ENCODE measurements at places on chromosomes 11 and 22.

- DNase-seq, result no peak
Observed at GRCh38 chr11:1831338-1832210, 3.2 kb upstream of the SYT8 start.

- no peak for DNase-seq
Observed at GRCh38 chr11:134358856-134359490, 27.2 kb downstream of the GLB1L2 start.

GRCh38 chr11:111975076-111975806, 38.1 kb downstream of the DIXDC1 start:
- DNase-seq, result no peak

DNA sequence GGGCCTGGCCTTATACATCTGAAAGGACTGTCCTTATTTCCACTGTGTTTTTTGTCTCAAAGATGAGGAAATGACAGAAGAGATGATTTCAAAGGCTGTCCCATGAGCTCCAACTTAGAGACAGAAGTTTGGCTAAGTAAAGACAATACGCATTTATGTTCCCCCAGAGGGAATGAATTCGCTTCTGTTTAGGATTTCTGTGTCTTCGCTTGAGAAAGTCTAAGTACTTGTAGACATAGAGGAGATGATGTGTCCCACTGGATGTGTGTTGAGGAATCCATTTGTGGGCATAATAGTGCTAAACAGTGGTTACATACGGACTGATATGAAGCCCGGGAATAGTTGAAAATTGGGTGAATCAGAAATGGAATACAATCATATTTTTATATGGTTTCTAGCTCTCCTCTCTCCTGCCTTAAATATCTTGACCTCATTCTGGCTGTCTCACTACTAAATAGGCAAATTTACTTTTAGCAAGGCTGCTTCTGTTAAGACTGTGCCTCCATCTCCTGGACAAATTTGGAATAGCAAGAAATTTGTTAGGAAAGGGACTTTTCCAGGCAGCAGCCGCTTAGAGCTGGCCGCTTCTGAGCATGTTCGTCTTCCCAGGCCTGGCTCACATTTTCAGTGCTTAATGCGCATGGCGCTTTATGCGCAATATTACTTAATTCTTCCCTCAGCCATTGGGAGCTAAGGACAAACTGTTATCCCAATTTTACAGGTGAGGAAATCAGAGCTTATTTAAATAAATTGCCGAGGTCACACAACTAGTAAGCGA, 1.9 kb upstream of the PEX26 start:
- peak; percentile 91 for DNase-seq

GRCh38 chr11:28114731-28115130, 6.5 kb downstream of the METTL15 start:
- no peak for DNase-seq

DNA sequence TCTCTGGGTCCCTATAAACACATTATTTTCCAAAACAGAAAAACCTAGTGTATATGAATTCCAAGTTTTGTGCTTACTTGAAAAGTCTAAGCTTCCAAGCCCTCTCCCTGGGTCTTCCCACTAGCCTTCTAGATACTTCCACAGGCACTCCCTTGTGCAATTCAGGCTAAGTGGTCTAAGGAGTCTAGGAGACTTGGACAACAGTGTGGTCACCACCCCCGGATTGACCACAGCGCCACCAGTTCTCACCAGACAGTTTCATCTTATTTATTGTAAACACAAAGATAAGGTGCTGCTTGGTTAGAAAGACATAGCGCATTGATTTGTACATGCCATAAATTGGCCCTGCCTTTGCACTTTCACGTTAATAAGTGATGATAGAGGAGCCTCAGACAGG, 623.9 kb downstream of the OPCML start:
- no peak for DNase-seq

DNA sequence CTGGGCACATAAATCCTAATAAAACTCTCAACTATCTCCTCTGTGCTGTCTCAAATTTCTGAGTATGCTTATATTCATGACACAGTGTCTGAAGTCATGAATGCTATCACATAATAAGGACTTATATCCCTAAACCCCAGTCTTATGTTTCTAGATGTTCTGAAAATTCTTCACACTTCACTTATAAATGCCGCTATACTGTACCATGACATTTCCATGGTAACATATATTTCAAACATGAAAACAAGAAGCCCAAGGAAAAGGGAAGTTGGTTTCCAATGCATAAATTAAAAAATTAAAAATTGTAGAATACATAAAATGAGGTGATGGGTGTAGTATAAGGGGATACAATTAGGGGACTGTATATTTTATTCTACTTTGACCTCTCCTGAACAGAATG, 11.7 kb downstream of the GVQW3 start:
- DNase-seq, result no peak

DNA sequence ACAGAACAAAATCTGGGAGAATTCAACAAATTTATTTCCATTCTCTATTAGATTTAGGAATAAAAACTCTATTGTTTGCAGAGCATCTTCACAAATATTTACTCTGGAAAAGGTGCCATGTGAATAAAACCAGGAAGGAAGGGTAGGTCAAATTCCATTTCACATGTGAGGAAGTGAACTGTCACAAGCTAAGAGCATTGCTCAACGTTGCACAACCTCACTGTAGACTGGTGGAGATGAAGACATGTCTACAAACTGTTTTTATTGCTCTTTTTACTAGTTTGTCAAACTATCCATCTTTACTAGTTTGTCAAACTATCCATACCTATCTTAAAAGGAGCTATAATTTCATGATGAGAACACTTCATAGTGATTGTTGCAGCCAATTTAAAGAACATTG, 236.4 kb downstream of the CNTN5 start:
- DNase-seq, result no peak

DNA sequence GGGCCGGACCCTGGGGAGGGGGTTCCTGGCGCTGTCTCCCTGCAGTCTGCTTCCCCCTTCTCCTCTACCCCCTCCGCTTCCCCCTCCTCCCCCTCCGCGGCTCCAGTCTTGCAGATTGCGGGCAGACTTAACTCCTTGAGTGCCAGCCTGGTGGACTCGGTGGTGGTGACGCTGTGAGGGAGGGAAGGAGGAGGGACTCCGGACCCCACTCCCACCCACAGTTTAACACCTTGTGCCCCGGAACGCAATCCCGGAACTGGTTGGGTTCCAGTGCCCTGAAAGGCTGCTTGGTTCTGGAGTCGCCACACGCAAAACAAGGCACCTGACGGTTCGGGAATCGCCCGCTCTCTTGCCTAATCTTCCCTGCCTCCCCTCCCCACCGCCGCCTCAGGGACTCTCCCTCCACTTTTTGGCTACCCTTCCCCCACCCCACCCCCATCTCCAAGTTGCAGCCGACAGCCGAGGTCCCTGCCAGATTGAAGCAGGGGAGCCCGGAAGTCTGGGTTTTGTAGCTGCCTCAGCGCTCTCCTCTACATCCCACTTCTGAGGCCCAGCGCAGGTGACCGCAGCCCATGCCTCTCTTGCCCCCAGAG, 3.9 kb upstream of the BCL9L start:
- DNase-seq, result peak; percentile 77

DNA sequence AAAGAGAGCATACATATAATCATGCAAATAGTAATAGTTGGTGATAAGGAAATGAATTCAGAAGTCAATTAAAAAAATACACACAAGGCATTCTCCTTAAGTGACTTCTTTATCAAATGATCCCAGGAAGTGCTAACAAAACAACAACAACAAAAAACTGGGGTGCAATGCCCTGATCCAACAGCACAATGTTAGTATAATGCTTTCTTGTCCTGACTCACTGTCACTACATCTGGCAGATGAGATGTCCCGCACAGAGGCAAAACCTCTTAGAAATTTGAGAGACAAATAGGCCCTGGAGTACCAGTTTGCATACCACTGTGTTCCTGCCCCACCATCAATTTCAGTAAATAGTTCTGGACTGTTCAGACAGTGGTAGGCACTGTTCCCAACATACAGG, 11.0 kb upstream of the AMBRA1 start:
- DNase-seq, result no peak

GRCh38 chr11:63763496-63764339, 4.9 kb downstream of the ZFTA start:
- no peak for DNase-seq

GRCh38 chr11:87437844-87438223, 400.1 kb downstream of the TMEM135 start:
- DNase-seq, result peak; percentile 84

Measured in IMR-90 (cell line).